ENCODE measurements at places on chromosomes 4 and X.

DNA sequence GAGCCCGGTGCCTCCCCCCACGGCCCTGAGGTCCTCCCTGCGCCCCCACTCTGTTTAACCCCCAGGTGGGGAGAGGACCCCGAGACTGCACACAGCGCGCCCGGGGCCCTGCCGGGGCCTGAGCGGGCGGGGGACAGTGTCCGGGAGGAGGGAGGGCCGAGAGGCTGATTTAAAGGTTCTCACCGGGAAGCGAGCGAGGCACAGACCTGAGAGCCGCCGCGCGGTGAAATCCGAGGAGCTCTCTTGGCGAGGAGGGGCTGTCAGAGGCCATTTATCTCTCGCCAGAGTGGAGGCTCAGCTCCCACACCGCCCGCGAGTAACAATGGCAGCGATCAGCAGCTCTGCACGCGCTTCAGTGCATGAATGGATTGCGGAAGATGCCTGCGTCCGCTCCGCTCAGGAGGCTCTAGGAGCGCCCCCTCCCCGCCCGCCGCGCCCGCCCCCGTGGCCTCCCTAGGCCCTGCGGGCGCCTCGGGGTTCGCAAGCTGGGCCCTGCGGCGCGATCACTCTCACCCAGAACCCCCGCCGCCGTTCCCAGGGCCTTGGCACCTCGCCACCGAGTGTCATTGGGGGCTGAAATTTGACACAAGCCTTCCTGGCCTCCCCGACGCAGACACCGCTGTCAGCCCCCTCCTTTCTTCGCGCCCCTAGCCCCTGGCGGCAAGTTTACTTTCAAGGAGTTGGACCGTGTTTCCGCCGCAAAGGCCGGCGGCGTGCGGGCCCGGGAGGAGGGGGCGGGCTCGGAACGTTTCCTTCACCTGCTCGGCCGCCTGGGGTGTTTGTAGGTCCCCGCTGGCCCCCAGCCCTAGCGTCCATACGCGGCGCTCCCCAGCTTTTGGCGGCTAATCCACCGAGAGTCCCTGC is 48.7 kb upstream of the BCOR start:
- no peak for DNase-seq

- DNase-seq: no peak
Observed at GRCh38 chr4:47936336-47936735, 22.0 kb upstream of the NFXL1 start.

GRCh38 chrX:124033821-124034220 is 72.3 kb downstream of the STAG2 start:
- DNase-seq: no peak

DNA sequence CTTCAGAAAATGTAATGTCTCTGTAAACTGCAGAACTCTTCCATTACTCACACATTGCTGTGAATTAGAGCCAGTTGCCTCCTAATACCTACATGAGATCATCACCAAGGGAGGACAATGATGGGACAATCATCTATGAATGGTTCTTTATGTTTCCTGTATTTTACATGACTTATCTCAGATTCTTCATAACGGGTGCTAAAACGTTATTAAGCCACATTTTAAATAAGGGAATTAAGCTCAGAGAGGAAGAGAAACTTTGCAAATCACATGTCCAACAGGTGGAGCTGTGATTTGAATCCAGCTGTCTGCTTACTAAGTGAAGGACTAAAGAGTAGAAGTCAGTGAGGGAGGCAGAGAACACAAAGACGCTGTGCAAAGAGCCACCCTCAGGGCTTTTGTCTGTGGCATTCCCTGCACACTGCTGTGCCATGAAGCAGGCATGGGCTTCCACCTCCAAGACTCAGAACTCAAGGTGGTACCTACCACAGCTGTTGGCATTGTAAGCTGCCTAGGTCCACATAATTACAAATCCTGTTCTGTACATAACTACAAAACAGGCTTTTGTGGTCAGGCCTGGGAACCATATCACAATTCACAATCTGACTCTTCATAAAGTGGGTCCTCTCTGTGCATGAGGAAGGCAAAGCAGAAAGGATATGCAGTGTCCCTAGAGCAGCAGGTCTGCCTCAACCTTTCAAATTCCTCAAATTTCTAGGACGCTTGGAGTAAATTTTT is 12.8 kb downstream of the TBC1D9 start:
- no peak for DNase-seq

- DNase-seq: no peak
Observed at GRCh38 chrX:109920325-109920724, 82.6 kb upstream of the TMEM164 start.

GRCh38 chr4:39713691-39714090 is 15.8 kb downstream of the UBE2K start:
- no peak for DNase-seq

- DNase-seq: no peak
Observed at GRCh38 chr4:14807856-14808255, 194.4 kb upstream of the CPEB2 start.

GRCh38 chr4:154125340-154125739 is 336.5 kb upstream of the SFRP2 start:
- no peak for DNase-seq

DNA sequence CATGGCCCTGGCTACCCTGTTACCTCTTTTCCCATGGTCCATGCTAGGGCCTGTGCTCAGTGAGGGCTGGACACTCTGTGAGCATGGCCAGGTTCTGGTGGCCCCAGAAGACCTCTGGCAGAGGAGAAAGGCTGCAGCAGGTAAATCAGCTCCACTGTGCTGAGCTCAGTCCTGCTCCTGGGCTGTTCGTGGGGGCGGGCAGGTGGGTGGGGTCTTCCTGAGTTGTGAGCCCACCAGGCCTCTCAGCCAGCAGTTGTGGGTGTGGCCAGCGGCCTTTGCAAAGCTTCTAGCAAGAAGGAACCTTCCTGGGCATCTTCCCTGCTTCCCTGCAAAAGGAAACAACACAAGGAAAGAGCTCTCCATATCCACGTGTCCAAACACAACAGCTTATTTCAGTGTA is 85.3 kb upstream of the STX18 start:
- DNase-seq: no peak

DNA sequence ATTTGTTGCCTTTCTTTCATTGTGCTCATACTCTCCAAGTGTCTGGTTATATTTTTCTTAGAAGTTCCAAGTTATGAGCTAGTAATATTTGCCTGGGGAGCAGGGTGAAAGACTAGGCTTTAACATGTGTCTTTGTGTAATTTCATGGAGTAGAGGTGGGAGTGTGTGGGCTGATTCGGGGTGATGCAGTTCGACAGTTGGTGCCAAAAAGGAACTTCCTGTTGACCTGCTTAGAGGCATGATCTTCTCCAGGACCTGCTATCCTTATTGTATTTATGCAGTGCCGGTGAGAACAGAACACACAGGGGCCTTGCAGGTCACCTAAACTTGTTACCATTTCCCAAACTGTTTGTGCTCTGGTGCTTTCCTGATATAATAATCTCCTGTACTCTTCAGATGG is 21.2 kb downstream of the USP53 start:
- DNase-seq: no peak

DNA sequence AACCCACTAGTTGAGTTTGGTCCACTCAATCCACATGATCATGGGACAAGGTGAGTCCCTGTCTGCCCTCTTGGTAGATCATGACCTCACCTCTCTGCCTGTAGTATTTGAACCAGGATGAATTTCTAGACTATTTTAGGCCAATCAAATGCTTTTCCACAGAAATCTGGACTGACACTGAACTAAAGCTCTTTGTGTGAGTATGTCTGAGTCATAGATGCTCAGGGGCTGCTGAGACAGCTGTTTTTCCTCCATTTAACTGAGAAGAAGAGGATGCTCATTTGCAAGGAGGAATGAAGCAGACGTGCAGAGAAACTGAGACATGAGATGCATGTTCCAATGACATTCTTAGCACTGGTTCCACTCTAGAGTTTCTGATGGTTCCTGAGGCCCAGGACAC is 77.3 kb upstream of the TMEM47 start:
- no peak for DNase-seq

DNA sequence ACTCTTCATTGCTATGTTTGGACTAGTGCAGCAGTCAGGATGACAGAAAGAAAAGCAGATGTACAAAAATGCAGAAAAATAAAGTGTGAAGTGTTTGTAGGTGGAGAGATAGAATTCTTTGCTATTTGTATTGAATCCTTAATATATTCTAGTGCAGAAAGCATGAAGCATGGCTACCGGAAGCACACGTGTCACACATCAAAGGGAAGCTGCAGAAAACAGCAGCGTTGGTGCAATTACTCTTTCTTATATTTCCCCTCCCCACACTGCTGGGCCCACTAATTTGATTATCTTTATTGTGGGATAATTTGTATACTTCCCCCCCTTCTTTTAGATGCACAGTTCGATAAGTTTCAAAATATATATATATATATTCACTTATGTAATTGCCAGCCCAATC is 35.9 kb upstream of the TAPT1 start:
- no peak for DNase-seq

GRCh38 chr4:71275570-71275969 is 63.2 kb upstream of the SLC4A4 start:
- DNase-seq: no peak

- no peak for DNase-seq
Observed at GRCh38 chr4:158268553-158268952, 58.3 kb downstream of the TMEM144 start.

GRCh38 chrX:20319054-20319453 is 52.3 kb upstream of the RPS6KA3 start:
- no peak for DNase-seq
